Stimulated activated naive CD8-positive, alpha-beta T cell treated with anti-CD3 and anti-CD28 coated beads, Interleukin-15, amount 100 ng/mL, for 72 hours (primary cell): ENCODE measurements at places on chromosomes 11 and 22.

DNA sequence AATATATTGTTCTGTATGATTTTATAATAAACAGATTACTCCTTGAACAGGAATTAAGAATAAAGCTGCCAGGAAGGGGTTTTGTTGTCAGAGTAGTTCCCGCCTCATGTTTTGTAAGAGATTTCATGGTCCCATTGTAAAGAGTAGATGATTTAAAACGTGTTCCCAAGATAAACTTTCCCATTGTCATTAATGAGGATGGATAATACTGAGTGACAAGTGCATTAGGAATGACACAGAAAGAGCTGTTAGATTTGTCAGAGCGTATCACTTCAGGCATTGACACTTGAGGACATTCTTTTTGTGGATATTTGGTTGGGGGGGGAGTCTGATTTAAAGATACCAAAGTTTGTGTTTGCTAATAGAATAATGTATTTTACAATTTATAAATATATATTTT lies 147.0 kb downstream of the PAX6 start:
- no peak for DNase-seq

DNA sequence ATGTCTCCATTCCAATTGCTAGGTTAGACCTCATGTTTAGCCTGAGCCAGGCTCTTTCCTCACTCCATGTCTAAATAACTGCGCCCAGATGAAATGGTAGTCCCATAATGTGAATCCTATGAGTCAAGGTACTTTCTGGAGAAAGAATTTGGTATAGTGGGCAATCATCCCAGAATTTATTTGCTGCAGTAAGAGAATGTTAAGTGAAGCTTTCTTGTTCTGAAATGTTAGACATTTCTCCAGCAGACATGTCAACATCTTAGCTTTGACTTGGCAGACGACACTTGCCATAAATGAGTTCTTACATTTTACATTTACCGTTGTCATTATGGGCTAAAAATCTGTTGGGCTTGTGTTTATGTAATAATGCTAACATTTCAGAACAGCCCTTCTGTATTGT lies 165.2 kb downstream of the PGR start:
- DNase-seq, result no peak

- DNase-seq, result no peak
Measured at GRCh38 chr11:65778431-65778900, 2.3 kb downstream of the AP5B1 start.

GRCh38 chr11:106601684-106602297 lies 416.5 kb downstream of the GUCY1A2 start:
- no peak for DNase-seq

- DNase-seq, result no peak
Measured at GRCh38 chr11:35876786-35877185, 67.1 kb upstream of the LDLRAD3 start.

- no peak for DNase-seq
Measured at GRCh38 chr11:35047179-35047578, 91.8 kb upstream of the CD44 start.
